ENCODE measurements at places on chromosomes 5 and 9.
A peak's percentile ranks its signal among the peaks of the same experiment; 100 is the strongest.

- no peak for DNase-seq
Observed at GRCh38 chr9:119153402-119153801, 215.8 kb downstream of the BRINP1 start.

- no peak for DNase-seq
Observed at GRCh38 chr9:13140843-13141592, 138.5 kb downstream of the MPDZ start.

DNA sequence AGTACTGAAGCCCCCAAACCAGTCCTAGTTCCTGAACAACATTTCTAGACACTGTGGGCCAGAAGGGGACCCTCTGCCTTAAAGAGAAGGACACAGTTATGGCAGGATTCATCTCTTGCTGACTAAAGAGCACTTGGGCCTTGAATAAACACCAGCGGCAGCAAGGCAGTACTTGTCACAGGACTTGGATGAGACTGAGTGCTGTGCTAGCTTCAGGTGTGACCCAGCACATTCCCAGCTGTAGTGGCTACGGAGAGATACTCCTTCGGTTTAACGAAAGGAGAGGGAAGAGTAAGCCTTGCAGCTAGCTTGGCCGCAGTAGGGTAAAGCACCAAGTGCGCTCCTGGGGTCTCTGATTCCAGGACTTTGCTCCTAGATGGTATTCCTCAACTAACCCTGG is 10.9 kb upstream of the STX17 start:
- DNase-seq, result no peak

DNA sequence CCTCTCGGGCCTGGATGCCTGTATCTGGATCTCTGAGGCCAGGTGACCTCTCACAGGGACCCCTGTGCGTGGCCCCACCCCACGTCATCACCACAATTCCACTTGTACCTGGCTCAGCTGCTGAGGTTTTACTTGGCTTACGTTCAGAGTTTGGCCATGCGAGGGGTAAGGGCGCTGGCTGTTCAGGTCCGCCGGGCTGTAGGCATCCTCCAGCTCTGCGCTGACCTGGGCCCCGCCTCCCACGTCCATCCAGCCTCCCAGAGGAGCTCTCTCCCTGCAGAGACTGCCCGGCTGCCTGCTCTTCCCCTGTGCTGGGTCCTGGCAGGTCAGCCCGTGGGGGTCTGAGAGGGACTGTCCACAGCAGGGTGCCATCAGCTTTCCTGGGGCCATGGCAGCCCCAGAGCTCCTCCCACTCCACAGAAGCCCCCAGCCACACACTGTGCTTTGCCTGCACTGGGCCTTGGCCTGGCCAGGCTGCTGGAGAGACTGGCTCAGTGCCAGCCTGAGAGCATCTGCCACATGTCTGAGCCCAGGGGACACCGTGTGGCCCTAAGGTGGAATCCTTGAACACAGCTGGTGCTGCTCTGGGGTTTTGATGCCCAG is 43.6 kb downstream of the SLC6A3 start:
- DNase-seq, result no peak

DNA sequence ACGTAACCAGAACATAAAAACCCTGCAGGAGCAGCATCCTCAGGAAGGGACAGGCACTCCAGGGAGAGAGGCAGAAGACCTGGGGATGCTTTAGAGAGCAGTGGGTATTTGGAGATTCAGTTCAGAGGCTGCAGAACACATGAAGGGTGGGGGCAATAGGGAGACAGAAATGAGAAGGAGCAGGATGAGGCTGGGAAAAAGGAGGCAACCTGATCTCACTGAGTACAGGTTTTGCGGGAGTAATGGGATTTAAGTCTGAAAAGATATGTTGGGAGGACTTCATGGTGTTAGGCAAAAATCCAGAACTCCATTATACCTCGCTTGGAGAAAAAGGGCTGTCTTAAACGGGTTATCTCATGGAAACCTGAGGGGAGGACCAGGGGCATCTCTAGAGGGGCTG is 41.3 kb upstream of the GARNL3 start:
- DNase-seq, result no peak

DNA sequence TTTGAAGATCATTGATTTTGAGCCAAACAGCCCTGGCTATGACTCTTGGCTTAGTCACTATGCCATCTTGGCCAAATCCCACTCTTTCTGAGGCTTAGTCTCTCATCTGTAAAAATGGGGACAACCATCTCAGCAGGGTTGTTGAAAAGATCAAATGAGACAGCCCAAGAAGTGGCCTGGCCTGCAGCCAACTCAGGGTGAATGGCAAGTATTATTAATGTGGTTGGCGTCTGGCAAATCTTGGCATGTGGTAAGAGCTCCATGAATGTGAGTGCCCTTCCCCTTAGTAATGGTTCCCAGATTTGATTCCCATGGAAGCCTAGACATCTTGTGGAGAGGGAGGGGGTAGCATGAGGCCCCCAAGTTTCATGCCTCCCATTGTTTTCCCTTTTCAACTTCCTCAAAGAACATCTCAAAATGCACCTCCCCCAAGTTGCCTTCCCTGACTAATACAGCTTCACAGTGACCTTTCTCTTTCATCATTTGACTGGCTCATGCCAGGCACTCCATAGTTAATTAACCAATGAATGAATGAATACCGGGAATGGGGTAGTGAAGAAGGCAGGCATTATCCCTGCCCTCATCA is 11.8 kb upstream of the TGFBI start:
- DNase-seq, result no peak

DNA sequence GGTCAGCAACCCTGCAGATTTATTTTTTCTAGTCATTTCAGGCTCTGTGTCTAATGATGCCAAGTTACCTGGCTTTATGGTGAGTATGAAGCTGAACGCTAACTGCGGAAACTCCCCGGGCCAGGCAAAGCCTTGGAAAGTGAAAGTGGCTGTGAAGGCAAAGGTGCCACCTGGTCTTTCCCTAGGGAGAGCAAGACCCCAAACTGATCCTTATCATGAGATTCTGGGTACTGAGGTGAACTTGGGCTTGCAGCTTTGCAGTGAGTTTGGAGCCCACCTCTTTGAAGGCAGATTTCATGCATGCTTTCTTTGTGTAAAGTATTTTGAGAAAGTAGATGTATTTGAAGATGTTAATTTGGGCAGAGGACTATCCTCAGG is 63.3 kb downstream of the CARTPT start:
- no peak for DNase-seq

DNA sequence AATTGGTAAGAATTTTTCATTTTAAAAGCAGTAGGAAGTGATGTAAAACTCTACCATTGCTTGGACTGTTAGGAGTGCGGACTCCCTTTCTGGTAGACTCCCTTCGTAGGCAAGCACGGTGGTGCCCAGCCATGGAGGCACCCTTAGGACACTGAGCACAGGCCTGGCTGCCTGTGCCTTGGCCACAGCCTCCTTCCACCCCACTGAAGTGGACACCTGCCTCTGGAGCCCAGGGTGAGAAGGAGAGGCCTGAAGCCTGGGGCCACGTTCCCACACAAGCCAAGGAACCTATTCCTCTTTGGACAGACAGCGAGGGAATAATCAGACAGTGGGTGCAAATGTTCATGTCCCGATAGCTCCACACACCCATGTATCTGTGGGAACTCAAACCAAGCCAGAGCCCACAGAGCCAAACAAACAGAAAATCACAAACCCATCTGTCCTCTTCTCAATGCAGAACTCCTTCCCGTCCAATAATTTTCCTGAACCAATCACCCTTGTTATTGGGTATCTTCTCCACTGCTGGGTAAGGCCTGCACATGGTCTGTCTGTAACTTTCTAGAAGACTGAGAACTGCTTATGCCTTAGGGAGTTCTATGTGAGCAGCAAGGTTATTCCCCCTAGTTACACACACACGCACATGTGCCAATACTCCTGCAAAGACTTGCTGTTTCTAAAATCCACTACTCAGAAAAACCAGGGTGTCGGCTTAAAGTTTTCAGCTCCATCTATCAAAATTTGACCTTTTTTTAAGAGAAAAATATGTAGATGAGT is 45.2 kb downstream of the UBE2QL1 start:
- DNase-seq, result no peak

GRCh38 chr9:114400219-114400618 is 12.4 kb upstream of the AKNA start:
- no peak for DNase-seq

DNA sequence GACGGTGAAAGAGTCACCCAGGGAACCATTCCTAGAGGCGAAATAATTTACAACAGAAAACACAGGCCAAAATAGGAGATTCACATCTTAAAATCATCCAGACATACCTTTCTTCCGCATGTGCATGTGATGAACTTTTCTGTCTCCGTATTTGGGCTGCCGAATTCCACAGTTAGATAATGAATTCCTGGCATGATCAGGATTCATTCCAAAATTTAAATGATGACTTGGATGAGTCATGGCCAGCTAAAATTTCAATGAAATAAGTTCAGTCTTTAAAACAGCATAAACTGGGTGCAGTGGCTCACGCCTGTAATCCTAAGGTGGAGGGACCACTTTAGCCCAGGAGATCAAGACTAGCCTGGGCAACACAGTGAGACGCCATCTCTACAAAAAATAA is 82.7 kb downstream of the DROSHA start:
- DNase-seq, result peak; percentile 32
